ENCODE measurements at places on chromosomes 2 and 18. TPM values are rescaled to one million over a fixed set of nuclear protein-coding genes. Genes with fewer than 3 reads are reported as not detected.

IL1F10 gene
- not detected for total RNA-seq

COL4A3 gene
- total RNA-seq: 1.1 TPM

UGT1A5 gene
- 1.3 TPM for total RNA-seq

REG1A gene
- total RNA-seq: 1.2 TPM

SERPINB3 gene
- total RNA-seq: not detected

NOL4 gene
- total RNA-seq: 0.63 TPM

CERKL gene
- total RNA-seq: 0.37 TPM

IL1RN gene
- total RNA-seq: 98.1 TPM

- H3K36me3 ChIP-seq: no peaks in the 10 kb centered on the region
- H3K4me1 ChIP-seq: no peaks in the 10 kb centered on the region
- H3K4me3 ChIP-seq: no peak overlapping the region
- H3K27ac ChIP-seq: no peak overlapping the region
- H3K27me3 ChIP-seq: no peaks in the 10 kb centered on the region
- DNase-seq: no peak
These were observed 302.5 kb upstream of the EPC2 start for GRCh38 chr2:148342086-148342485.

DNA sequence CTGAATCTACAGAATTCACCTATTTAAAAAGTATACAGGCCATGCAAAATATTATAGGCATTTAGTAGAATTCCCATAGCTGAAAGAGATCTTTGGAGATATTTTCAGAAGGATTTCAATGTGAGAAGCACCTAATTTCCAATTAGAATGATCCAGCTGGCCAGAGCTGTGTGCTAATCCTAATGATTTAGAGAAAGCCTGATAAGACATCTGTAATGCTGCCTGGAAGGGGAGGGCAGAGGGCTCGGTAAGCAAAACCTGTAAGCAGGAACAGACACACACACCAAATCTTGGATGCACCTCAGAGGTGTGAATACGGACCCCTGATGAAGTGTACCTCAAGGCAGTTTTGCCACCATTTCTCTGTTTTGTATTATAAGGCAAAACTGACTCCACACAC is 14.0 kb downstream of the SERTAD2 start:
- H3K36me3 ChIP-seq: no peaks in the 10 kb centered on the region
- DNase-seq: no peak
- H3K4me3 ChIP-seq: no peak overlapping the region

DNA sequence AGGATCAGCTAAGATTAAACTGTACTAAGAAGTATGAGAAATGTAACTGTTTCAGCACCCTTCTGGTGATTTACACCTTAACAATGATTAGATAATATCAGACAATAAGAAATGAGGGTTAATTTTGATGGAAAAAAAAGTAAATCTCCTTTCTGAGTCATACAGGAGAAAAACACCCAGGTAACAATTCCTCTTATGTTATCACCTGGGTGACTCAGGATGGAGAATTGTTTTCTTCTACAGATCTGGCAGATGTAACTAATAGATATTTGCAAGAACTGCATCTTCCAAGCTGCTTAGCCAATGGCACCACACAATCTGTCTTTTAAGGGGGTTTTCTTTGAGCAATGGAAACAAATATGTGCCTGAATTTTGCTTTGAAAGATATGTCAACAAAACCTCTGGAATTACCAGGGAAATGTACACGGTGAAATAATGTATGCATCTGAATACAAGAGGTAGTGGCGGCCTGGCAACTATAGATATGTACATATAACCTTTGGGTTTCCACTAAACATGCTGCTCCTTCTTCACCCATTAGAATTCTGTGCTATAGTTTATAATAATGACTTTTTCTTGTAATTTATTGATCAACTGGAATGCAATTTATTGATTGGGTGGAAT is 407.9 kb downstream of the CPS1 start:
- H3K27ac ChIP-seq: no peak overlapping the region
- no peaks in the 10 kb centered on the region for H3K36me3 ChIP-seq
- DNase-seq: no peak
- H3K4me1 ChIP-seq: no peaks in the 10 kb centered on the region

- H3K4me3 ChIP-seq: peak overlapping the region; percentile 49
- no peaks in the 10 kb centered on the region for H3K36me3 ChIP-seq
- DNase-seq: no peak
- no peaks in the 10 kb centered on the region for H3K27me3 ChIP-seq
- peak overlapping the region; percentile 57 for H3K27ac ChIP-seq
- no peaks in the 10 kb centered on the region for H3K4me1 ChIP-seq
These were observed 2.3 kb downstream of the INPP5D start for GRCh38 chr2:233062451-233062850.

- H3K4me1 ChIP-seq: no peaks in the 10 kb centered on the region
- H3K27ac ChIP-seq: no peak overlapping the region
- H3K4me3 ChIP-seq: no peak overlapping the region
- H3K36me3 ChIP-seq: no peaks in the 10 kb centered on the region
- no peak for DNase-seq
- H3K27me3 ChIP-seq: no peaks in the 10 kb centered on the region
These were observed 45.0 kb upstream of the ALPP start for GRCh38 chr2:232333361-232334135.

DNA sequence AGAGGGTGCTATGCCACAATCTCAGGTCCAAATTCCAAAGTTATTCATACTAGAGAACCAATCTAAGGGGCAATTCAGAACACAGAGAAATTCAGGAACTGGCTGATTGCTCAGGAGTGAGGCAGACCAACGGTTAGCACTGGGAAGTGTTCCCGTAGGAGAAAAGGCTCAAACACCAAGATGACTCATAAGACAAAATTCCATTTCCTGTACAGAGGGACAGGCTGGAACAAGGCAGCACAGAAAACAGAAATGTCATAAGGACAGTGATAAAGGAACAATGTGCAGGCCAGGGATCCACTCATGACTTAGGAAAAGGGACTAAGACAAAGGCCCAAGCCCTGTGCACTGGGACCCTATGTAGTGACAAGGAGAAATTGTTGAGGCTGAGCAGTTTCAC is 54.2 kb downstream of the PDE1A start:
- H3K4me1 ChIP-seq: no peaks in the 10 kb centered on the region
- DNase-seq: no peak
- no peaks in the 10 kb centered on the region for H3K27me3 ChIP-seq
- no peaks in the 10 kb centered on the region for H3K36me3 ChIP-seq

DNA sequence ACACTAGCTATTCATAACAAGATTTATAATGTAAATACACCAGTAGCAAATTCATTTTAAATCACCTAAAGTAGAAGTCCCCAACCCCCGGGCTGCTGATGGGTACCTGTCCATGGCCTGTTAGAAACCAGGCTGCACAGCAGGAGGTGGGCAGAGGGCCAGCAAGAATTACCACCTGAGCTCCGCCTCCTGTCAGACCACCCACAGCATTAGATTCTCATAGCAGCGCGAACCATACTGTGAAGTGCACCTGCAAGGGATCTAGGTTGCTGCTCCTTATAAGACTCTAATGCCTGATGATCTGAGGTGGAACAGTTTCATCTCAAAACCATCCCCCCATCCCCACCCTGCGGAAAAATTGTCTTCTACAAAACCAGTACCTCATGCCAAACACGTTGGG is 71.3 kb downstream of the KANSL1L start:
- H3K27me3 ChIP-seq: no peaks in the 10 kb centered on the region
- no peak for DNase-seq
- H3K4me3 ChIP-seq: no peak overlapping the region
- H3K36me3 ChIP-seq: no peaks in the 10 kb centered on the region
- H3K27ac ChIP-seq: no peak overlapping the region

GRCh38 chr2:74226648-74227213 is 28.3 kb downstream of the MTHFD2 start:
- H3K27me3 ChIP-seq: no peaks in the 10 kb centered on the region
- no peaks in the 10 kb centered on the region for H3K36me3 ChIP-seq
- no peaks in the 10 kb centered on the region for H3K4me1 ChIP-seq
- H3K4me3 ChIP-seq: no peak overlapping the region

GRCh38 chr2:102159295-102159694 is 16.7 kb downstream of the IL1R1 start:
- no peak for DNase-seq
- no peaks in the 10 kb centered on the region for H3K27me3 ChIP-seq
- peak overlapping the region; percentile 91 for H3K27ac ChIP-seq
- H3K4me3 ChIP-seq: no peak overlapping the region
- H3K36me3 ChIP-seq: no peaks in the 10 kb centered on the region

DNA sequence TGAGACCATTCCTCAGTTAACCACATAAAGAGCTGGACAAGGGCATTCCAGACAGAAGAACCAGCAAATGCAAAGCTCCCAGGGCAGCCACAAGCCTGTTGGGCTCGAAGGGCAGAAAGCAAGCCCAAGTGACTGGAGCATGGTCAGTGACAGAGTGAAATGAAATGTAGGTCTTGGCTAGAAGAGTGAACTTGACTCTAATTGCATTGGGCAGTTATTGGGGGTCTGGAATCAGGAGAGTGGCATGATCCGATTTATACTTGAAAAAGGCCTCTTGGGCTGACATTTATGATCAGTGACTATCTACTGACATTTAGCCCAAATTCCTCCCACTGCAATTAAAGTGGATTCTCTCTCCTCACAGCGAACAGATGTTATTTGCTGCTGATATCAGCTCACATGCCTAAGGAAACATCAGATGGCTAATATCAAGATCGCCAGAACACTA is 152.5 kb upstream of the KLF7 start:
- no peaks in the 10 kb centered on the region for H3K36me3 ChIP-seq
- no peaks in the 10 kb centered on the region for H3K4me1 ChIP-seq
- H3K27ac ChIP-seq: no peak overlapping the region
- no peak for DNase-seq
- H3K4me3 ChIP-seq: no peak overlapping the region

DNA sequence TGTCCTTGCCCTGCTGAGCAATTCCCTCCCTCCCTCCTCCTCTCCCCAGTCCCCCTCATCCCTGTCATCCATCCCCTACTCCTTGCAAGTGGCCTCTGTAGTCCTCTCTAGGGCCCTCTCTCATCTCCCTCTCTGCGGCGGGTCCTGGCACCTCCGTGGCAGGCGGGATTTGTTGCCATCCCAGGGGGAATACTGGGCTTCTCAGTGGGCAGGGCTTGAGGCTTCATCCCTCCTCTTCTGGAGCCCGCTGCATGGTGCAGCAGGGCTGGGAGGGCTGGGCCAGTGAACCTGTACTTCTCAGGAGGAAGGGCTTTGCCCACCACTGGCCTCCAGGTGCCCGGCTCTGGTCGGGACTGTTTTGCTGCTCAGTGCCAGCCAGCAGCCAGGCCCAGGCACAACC is 216.2 kb downstream of the TFCP2L1 start:
- no peak overlapping the region for H3K4me3 ChIP-seq
- no peaks in the 10 kb centered on the region for H3K4me1 ChIP-seq

DNA sequence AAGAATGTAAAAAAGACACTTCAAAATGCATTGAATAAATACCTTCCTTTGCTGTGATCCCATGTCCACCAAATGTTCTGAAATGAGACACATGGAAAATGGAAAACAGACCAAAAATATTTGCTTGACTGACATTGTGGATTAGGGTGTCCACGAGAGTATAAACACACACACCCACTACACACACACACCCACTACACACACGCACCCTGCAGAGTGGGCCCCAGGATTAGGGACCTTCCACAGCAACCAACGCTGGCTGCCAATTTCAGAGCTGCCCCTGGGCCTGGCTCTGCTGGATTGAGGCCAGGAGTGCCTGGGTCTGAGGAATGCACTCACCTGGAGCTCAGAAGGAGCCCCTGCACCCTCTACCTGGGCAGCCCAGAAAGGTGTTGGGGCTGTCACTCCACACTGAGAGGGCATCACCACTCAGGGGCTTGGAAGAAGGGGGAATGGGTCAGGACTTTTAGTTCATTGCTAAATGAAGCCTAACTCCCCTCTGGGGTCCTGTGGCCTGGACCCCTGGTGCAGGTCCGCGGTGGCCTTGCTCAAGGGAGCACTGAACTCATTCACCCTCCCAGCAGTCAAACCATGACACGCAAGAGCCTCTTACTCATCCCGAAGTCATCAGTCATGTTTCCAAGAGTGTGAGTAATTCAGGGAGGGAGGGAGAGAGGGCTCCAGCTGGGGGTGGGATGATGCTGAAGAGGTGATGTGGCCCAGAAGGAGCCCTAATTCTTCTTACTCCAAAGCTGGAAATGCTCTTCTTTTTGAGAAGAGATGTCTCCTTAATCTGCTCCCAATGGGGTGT is 50.2 kb upstream of the PLB1 start:
- no peaks in the 10 kb centered on the region for H3K36me3 ChIP-seq
- H3K27me3 ChIP-seq: no peaks in the 10 kb centered on the region
- H3K4me3 ChIP-seq: no peak overlapping the region
- H3K4me1 ChIP-seq: no peaks in the 10 kb centered on the region
- DNase-seq: peak; percentile 31
- H3K27ac ChIP-seq: no peak overlapping the region

- DNase-seq: peak; percentile 77
- no peaks in the 10 kb centered on the region for H3K4me1 ChIP-seq
- H3K27me3 ChIP-seq: no peaks in the 10 kb centered on the region
These were observed 67.7 kb upstream of the L3MBTL4 start for GRCh38 chr18:6482198-6482977.

GRCh38 chr2:240960309-240960970 is 38.0 kb upstream of the SNED1 start:
- no peaks in the 10 kb centered on the region for H3K36me3 ChIP-seq
- peaks cover 6% of the 10 kb centered on the region for H3K4me1 ChIP-seq
- DNase-seq: peak; percentile 62

DNA sequence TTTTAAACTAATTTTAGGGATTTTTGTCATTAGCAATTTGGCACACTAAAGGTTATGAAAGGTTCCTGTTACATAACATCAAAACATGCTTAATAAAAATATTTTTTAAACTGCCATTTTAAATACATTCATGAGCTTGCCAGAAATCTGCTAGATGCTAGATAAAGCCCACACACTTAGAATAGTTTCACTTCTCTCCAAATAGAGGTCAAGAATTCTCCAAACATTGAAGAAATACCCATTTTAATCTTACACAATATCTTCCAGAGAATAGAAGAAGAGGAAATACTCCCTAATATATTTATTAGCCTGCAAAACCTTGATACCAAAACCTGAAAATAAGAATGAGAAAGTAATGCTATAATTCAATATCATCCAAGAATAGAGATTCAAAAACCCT is 247.5 kb downstream of the PTH2R start:
- no peaks in the 10 kb centered on the region for H3K36me3 ChIP-seq
- no peaks in the 10 kb centered on the region for H3K27me3 ChIP-seq

DNA sequence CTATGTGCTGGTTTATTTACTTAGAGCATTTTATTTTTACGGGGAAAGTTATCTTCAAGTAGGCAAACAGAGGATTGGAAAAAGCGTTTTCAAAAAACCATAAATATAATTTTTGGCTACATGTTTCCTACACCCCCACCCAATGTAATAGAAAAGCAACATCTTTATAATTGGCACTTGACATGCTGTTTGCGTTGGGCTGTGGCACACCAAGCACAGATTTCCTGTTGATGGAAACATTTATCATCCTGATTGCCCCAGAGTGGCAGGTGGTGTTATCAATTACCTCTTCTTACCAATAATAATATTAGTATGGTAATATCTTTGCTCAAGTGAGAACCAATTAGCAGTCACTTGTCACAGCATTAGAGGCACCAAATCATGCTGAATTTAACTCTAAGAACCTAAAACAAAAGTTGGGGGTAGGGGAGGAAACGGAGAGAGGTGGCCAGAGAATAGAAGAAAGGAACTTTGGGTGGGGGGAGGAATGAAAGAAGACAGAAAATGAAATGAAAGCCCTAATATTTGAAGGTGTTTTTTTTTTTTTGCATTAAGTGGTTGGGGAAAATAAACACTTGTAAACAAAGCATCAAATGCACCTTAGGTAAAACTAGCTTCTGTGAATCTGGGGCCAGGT is 3.8 kb upstream of the SALL3 start:
- no peak overlapping the region for H3K4me3 ChIP-seq
- no peak for DNase-seq
- peaks cover 24% of the 10 kb centered on the region for H3K27me3 ChIP-seq

- H3K27me3 ChIP-seq: no peaks in the 10 kb centered on the region
- no peak overlapping the region for H3K4me3 ChIP-seq
- no peaks in the 10 kb centered on the region for H3K4me1 ChIP-seq
- no peaks in the 10 kb centered on the region for H3K36me3 ChIP-seq
- no peak overlapping the region for H3K27ac ChIP-seq
- DNase-seq: no peak
These were observed 1.8 kb upstream of the COBLL1 start for GRCh38 chr2:164843346-164843911.
